ENCODE measurements at places on chromosomes 7 and 10. TPM values are rescaled to one million over a fixed set of nuclear protein-coding genes. Genes with fewer than 3 reads are reported as not detected.

GRCh38 chr10:8628351-8628750 lies 573.9 kb downstream of the GATA3 start:
- DNase-seq, result no peak

DNA sequence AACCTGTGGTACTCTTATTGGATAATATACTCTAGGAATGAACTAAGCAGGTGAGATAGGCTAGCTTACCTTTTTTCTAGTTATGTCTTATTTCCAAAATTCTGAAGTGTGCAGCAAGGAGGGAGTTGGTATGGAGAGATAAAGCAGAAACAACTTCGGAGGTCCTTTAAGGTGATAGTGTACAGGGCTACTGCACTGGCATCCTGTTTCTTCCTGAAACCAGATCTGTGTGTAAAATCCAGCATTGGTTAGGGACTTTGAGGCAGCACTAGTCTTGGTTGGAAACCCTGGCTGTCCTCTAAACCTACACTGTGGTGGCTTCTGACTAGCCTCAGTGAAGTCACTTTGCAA lies 66.9 kb upstream of the STRIP2 start:
- no peak for DNase-seq

DNA sequence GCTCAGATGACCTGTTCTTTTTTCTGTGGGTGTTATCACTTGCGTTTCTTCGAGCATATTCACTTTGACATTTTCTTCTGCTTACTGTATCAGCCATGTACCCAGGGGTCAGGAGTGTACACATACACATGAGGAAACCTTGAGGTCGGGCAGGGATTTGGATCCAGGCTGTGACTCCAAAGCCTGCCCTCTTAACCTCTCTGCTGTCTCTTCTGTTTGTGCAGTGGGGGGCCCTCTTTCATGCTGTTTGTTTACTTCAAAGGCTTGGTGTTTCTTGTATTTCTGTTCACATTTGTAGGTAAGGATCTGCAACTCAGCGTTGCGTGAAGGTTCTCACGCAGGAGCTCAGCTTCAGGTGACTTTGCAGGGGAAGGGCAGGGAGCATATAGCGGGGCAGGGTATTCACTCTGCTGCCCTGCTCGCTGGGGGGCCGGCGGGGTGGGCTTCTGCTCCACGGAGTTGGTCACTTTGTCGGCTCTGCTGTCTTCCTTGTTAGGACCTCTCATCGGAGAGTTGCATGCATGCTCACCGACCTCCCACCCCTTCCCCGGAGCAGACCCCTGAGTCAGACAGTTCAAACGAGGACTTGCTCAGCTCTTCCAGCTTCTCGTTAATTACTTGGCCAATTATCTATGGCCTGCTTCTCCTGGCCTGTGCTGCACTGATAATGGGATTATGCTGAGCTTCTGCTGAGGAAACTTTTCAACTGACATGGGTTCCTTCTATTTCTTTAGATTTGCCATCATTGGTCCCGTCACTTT lies 77.5 kb downstream of the SDK1 start:
- DNase-seq, result no peak

DNA sequence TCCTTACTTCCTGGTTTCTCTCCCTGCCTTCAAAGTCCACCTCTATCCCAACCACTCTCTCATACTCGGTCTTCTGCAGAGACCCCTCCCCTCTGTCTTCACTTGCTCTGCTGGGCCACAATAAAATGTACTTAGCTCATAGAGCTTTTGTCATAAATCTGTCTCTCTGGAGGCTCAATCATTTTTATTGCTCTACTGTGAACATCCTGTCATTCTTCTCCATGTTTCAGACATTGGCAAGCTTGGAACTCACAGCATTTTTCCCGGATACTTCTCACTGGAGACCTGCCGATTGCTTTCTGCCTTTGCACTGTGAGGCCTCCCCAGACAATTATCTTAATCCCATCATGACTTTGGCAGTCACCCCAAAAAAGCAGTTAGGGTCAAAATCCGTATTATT lies 192.3 kb upstream of the ZMIZ1 start:
- DNase-seq, result no peak

GRCh38 chr7:157517782-157518513 lies 181.1 kb downstream of the DNAJB6 start:
- DNase-seq, result no peak

GRCh38 chr10:26437637-26438461 lies at the start of gene APBB1IP:
TSS of gene APBB1IP (plus strand) at chr10:26438341. CDS start at chr10:26492327, 53,986 bp downstream.
- peak; percentile 57 for DNase-seq

- no peak for DNase-seq
Observed at GRCh38 chr7:91651986-91652385, 228.5 kb downstream of the MTERF1 start.

- no peak for DNase-seq
Observed at GRCh38 chr7:15685358-15686294, 857 bp downstream of the MEOX2 start.

- DNase-seq, result no peak
Observed at GRCh38 chr10:72044417-72045041, 43.8 kb downstream of the SPOCK2 start.

DNA sequence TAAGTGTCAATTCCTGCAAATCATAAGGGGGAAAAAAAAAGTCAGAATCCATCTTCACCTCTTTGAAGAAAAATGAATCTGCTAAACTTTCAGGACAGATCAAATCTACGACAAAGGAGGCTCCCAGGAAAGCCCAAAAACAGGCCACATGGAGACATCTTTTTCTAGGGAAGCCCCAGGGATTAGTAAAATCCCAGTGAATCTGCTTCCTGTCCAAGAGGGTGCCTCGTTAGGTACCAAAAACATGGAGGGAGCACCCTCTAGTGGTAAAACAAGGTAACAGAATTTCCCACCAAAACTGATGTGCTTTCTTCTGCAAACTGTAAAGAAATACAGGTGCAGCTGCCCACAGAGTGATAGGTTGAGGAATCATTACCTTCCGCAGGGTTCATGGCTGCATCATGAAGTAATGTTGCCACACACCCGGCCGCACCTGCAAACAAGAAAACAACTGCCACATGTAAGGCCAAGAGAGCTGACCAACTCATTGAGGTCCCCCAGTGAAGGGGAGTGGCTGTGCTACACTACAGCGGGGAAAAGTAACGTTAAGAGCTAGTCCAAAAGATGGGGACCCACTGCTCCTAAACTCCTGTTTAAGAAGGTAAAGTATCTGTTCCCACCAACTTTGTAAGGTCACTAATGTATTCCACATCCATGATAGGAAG lies 7.9 kb downstream of the SLC25A28 start:
- DNase-seq, result peak; percentile 15

- DNase-seq, result no peak
Observed at GRCh38 chr10:59695637-59696036, 14.0 kb downstream of the SLC16A9 start.

GRCh38 chr7:67406976-67407375 lies 410.3 kb downstream of the TYW1 start:
- DNase-seq, result no peak

DNA sequence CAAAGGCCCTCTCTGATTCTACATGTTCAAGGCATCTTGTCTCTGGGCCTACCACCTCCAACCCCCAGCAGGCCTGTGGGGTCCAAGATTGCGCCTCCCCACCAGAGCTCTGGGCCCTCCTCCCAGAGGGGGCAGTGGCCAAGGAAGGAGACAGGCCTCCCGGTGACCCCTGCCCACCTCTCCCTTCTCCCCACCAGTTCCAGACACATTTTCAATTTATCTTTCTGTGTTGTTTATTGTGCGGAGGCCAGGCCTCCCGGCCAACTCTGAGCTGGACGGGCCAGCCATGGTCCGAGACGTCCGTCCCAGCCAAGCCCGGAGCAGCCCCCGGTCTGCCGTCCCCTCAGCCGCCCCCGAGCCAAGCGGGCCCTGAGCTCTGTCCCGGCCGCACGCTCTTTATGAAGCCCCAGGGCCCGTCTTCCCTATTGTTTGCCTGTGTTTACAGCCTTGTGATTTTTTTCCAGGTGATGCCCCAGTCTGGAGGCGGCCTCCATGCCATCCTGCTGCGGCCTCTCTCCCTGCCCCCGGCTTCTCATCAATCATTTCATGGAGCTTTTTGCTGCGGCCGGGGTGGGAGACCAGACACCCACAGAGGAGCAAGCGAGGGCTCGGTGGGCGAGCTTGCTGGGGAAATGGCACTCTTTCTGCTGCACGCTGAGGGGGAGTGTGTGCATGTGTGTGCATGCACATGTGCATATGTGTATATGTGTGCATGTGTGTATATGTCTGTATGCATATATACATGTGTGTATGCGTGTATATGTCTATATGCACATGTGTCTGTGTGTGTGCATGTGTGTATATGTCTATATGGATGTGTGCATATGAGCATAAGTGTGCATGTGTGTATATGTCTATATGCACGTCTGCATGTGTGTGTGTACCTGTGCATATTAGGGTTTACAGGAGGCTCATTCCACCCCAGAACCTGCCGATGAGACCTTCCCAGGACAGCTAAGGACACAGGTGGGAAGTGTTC lies 52.7 kb upstream of the ELN start:
- DNase-seq, result no peak

- peak; percentile 76 for DNase-seq
Observed at GRCh38 chr10:12419262-12419847, 70.0 kb downstream of the CAMK1D start.

DNA sequence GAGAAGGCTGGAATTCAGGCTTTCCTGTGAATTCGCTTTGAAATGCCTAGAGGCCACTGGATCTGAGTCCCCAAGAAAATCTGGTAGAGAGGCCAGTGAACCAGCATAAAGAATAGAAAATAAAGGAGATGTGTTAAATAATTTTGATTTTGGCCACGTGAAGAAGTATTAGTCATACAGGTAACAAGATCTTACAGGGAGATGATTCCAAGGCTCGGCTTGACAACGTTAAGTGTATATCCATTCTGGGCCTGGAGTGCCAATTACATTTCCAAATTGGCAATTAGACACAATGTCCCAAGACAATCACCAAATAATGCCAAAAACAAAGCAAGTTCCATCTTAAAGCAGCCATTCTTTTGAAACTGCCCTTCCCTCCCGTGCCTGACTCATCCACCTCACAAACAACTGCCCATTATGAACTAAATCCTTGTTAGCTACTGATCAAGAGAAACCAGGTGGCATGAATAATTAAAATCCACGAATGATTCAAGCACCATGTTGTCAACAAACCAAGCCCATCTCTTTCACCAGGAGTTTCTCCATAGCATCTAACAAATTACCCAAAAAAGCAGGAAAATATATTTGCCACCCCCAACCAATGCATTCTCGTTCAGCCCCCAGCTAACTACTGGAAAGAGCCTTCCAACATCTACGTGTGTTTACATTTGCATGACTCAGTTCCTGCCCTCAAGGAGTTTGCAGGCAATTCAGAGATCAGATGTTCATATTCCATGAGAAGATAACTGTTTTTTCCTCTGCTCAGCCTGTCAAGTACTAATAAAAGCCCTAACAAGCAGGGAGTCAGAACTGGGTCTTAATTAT lies 8.5 kb downstream of the KCNMA1 start:
- DNase-seq, result no peak

GRCh38 chr10:129134371-129134770 lies 332.7 kb upstream of the MGMT start:
- DNase-seq, result no peak

GRCh38 chr7:143042790-143043271 lies 9.3 kb upstream of the OR6V1 start:
- DNase-seq, result no peak

- DNase-seq, result no peak
Observed at GRCh38 chr7:125197731-125198393, 268.2 kb upstream of the POT1 start.

DNA sequence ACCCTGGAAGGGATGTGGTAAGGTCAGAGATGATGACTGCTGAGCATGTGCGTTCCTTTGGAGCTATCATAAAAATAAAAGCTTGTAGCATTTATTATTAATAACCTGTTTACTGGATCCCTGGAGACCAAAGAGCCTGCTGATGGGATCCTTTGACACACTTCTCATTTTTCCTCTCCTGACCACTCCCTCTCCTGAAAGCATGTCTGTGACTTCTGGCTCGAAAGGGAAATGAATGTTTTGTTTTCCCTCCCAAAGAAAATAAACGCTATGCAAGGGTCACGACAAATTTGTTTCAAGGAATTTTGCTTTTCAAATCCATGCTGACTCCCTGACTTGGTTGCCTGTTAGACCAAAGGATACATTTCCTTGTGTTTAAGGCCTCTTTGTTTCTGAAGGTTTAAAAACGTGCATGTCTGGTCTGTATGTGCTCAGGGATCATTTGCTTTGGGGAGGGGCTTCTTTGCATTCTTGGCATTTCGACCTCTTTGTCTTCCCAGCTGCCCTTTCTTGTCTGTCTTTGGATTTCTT lies 185.1 kb upstream of the AGK start:
- DNase-seq, result no peak

GRCh38 chr7:155256761-155257481 lies 40.8 kb upstream of the INSIG1 start:
- DNase-seq, result no peak

DNA sequence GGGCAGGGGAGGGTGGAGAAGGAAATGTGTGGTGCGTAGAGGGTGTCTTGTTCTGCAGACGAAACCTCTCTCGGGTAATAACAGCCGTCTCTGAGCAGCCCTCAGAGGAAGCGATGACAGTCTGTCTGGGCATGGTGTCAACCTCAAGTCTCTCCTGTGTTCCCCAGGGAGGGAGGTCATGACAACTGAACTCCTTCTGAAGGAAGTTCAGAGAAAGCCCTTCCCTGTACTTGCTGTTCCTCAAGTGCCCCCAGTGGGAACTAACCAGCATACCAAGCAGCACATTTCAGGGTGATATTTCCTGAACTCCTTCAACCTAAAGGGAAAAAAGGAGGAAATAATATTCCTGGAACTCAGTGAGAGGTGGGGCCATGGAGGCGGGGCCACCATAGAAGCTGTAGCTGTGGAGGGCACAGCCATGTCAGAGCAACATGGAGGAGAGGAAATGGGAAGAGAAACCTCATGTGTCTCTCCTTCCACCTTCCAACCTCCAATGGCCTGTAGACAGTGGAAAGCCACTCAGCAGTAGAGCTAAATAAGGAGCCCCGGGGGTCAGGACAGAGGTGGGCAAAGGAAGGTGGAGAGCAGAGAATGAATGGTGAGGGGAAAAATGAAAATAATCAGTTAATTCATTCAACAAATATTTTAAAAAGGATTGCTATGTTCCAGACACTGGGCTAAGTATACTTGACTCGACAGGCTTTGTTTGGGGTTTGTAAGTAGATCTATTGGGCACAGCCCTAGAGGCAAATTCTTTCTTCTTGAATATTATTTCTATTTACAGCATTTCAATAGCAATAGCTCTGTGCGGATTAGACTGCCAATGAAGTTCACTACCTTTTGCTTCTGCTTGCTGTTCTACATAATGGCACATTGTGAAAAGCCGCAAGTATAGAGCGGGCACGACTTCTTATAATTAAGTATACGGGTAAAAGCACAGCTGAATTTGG lies 61.0 kb upstream of the AOAH start:
- DNase-seq, result peak; percentile 53

FKBP6 gene
- not detected for total RNA-seq

C10orf62 gene
- not detected for total RNA-seq

TMEM236 gene
- 0.12 TPM for total RNA-seq

GIMAP6 gene
- 34.2 TPM for total RNA-seq

SPDYE11 gene
- total RNA-seq, result not detected

NYAP1 gene
- 0.34 TPM for total RNA-seq

SSC4D gene
- 0.37 TPM for total RNA-seq

GCK gene
- 3.7 TPM for total RNA-seq

CAMK2B gene
- total RNA-seq, result 0.62 TPM

PRKCQ gene
- total RNA-seq, result 45.9 TPM

PIP gene
- not detected for total RNA-seq

OPALIN gene
- total RNA-seq, result not detected

TMEM26 gene
- total RNA-seq, result not detected

IGF2BP3 gene
- total RNA-seq, result 0.41 TPM
